Right atrium auricular region (tissue), 2 donors: ENCODE measurements at places on chromosomes 4 and X. TPM values are rescaled to one million over a fixed set of nuclear protein-coding genes. Genes with fewer than 3 reads are reported as not detected.
A peak's percentile ranks its signal among the peaks of the same experiment; 100 is the strongest.

Gene QDPR
- total RNA-seq, result 14.8 TPM

Gene SMIM43
- not detected for total RNA-seq

Gene ZNF827
- total RNA-seq, result 16.9 TPM

Gene TNIP3
- not detected for total RNA-seq

Gene TENM3
- 10.7 TPM for total RNA-seq

Gene PGM2
- 11.7 TPM for total RNA-seq

Gene PAGE5
- total RNA-seq, result not detected

Gene DMD
- total RNA-seq, result 135 TPM

Gene ABLIM2
- total RNA-seq, result 5.7 TPM

Gene CENPVL1
- total RNA-seq, result not detected

- no peak for DNase-seq
Measured at GRCh38 chrX:65635378-65635777, 32.1 kb upstream of the MSN start.

- DNase-seq, result no peak
Measured at GRCh38 chr4:186687265-186687664, 36.4 kb downstream of the FAT1 start.

DNA sequence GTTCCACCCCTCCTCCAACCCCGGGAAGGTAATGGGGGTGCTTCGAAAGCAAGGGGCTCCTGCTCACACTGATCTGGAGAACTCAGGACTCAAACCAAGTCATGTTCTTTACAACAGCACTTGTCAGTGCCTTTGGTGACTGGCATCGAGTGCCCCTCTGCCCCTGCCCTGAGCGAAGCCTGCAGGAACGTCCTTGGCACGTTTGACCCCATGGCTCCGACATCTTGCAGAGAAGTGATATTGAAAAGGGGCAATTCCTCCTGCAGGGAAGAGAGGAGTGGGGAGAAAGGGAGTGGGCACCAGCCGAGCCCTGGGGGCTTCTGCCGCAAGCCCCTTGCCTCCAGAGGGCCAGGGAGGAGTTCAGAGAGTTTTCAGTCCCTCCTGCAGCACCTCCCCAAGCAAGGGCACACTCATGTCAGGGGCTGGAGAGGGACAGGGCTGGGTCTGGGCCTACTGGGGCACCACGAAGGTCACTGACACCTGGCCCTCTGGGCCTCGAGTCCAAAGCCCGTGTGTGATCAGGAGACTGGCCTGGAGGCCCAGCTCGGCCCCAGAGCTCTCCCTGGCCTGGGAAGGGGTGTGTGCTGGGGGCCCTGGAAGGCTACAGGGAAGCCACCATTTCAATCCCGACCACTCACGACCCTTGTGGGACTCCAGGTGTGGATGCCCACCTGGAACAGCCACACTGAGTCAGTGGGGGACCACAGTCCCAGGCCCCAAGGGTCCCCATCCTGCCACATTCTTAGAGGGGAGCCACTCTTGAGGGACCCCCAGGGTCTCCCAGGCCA lies 94.9 kb upstream of the NKX1-1 start:
- no peak for DNase-seq

DNA sequence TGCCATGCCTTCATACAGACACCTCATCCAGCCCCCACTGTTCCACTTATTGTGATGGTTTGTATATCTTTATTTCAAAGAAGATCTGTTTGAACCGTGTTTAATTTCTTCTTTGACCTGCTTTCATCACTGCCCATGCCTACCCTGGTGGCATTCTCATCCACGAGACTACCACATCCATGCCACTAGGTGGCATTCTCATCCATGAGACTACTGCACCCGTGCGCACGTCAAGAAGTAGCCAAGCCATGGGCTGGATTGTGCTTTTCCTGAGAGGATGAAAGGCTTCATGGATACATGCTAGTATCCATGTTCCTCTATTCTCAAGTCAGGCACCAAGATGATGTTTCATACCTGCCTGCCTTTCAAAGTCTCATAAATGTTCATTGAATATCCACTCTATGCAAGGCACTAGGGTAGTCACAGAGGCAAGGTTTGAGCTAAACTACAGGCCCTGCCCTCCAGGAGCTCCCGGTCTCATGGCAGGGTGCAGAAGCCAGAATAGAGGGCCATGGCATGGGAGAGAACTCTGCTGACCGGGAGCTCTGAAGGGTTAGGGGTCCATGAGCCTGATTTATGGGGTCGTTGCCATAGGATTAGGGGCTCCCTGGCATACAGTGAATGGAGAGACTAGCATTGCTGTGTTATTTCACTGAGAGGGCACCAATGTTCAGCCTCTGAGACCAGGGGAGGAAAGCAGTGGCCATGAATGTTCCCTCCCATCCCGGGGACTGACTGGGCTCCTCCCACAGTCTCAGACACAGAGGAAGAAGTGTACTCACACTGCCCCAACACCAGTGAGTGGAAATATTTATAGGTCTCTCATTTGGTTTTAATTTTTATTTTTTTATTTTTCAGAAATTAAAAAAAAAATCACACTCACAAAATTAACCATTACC lies 24.8 kb upstream of the EOLA2 start:
- DNase-seq, result no peak

GRCh38 chr4:79682161-79682560 lies 274.1 kb upstream of the GK2 start:
- DNase-seq, result no peak

- no peak for DNase-seq
Measured at GRCh38 chrX:38657562-38657961, 96.2 kb downstream of the TSPAN7 start.

DNA sequence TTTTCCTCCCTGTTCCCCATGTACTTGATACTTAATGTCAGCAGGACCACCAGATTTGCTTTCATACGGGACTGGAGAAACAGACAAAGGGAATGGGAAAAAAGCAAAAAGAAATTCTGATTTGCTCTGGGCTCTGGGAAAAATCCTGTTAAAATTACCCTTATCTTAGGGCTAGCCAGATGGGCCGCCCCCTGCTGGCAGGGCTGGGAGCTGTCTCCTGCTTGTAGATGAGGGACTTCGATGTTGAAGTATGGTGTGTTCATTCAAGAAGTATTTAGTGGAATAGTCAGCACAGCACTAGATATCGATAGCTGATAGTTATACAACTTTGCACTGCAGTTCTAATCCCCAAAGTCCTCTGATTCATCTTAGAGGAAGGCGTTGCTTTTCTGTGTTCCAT lies 45.8 kb downstream of the BCORL1 start:
- no peak for DNase-seq

GRCh38 chr4:108611365-108611764 lies 9.0 kb upstream of the RPL34 start:
- DNase-seq, result no peak

DNA sequence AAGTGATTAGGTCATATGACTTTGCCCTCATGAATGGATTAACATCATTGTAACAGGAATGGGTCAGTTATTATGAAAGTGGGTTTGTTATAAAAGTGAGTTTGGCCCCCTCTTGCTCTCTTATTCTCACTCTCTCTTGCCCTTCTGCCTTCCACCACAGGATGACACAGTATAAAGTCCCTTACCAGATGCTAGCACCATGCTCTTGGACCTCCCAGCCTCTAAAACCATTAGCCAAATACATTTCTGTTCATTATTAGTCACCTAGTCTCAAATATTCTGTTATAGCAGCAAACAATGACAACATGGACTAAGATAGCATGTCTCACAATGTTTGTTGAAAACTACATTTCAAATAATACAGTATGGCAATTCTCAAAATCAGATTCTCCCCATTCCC lies 59.7 kb downstream of the RWDD4 start:
- DNase-seq, result no peak

- DNase-seq, result no peak
Measured at GRCh38 chrX:12975991-12976558, 1.2 kb downstream of the TMSB4X start.

DNA sequence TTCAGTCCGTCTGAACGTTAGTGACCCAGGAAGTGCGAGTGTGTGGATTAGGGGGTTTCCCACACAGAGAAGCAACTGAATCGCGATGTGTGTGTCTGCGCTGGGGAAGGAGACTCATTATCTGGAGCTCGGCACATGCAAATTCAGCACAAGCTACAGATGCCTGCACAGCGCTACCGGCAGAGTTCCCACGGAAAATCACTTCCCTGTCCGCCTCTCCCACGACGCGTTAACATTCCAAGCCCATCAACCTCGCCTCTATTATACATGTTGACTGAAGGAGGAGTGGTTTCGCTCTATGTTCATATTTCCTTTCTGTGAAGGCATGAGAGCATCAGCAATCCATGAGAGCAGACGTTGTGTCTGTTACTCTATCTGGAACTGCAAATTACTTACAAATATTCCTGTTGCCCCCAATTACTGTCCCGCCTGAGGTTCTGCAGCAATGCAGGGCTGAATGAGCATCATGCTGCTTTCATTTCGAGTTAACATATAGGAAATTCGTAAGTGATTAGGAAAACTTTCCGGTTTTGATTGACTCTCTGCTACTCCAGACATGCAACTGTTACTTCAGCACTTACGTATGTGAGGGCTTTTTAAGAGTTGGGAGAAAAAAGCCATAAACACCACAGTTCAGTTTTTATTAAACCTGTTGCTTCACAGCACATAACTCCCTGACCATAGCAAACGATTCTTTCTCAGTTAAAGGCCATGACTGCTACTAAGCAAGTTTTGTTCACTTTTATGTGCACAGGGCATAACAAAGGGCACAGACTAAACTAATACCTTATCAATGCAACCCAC lies 15.0 kb upstream of the MTNR1A start:
- no peak for DNase-seq

DNA sequence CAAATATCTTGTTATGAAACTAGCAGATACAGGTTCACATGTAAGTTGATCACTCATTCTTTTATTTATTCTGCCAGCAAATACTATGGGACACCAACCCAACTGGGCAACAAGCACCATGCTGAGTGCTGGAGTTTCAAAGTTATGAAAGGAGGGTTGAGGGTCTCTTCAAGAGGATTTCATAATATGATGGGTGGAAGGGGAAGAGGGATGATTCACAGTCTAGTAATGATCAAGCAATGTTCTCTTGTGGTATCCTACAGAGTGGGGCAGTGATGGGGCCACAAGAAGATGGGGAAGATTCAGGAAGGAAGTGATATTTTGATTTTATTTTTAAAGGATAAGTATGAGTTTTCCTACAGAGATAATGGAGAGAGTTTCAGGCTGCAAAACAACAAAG lies 46.2 kb upstream of the TXK start:
- no peak for DNase-seq

DNA sequence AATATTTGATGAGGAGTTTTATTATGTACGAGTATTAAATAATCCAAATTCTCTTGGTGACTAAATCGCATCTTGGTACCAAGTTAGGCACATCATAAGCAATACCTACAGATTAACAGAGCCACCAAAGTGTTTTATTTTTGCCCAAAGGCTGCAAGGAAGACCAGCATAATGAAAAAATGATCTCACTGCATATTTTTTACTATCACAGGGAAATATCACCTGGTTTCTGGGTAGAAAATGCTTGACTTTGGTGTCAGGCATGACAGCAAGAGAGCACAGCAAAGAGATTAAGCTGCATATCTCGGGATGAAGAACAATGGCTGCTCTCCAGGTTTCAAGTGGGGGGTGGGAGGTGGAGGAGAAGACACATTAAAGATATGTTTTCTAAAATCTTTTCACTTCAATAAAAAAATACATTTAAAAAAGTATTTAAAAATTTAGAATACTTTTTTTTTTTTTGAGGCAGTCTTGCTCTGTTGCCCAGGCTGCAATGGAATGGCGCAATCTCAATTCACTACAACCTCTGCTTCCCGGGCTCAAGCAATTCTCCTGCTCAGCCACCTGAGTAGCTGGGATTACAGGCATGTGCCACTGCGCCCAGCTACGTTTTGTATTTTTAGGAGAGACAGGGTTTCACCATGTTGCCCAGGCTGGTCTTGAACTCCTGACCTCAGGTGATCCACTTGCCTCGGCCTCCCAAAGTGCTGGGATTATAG lies 86.1 kb downstream of the FRYL start:
- DNase-seq, result no peak

- no peak for DNase-seq
Measured at GRCh38 chr4:125750399-125750798, 435.6 kb downstream of the FAT4 start.

DNA sequence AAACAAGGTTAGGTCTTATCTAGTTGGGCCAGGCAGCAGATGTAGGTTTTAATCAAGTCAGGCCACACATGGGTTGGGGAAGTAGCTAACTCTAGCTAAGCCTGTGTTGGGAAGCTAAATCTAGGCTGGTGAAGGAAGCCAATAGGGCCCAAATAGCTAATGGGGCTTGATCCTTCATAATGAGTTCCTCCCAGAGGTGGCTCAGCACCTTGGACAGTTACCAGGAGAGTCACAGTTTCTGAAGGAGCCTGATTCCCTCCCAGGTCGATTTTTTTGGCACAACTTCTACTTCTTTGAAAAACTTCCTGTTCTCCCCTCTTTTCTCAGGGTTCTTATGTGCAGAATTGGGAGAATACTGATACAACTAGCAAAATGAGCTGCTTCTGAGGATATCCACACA lies 242.5 kb upstream of the PRPS2 start:
- DNase-seq, result no peak

DNA sequence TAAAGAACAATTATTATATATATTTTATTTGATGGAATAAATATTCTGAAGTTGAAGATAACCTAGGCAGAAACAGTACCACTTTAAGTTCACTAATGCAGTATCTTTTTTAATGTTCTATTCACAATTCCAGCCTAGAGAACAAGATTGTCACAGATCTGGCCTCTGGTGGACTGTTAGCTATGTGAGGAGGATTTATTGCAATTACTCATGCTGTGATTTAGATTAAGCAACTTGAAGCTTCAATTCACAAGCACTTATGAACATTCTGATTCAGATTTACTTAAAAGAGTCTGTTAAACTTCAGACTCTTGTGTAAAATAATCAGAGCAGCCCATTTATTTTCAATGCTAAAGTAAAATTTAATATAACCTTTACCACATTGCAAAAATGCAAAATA lies 1489.8 kb downstream of the STIM2 start:
- DNase-seq, result no peak

- no peak for DNase-seq
Measured at GRCh38 chr4:140637836-140638235, 69.1 kb upstream of the UCP1 start.

DNA sequence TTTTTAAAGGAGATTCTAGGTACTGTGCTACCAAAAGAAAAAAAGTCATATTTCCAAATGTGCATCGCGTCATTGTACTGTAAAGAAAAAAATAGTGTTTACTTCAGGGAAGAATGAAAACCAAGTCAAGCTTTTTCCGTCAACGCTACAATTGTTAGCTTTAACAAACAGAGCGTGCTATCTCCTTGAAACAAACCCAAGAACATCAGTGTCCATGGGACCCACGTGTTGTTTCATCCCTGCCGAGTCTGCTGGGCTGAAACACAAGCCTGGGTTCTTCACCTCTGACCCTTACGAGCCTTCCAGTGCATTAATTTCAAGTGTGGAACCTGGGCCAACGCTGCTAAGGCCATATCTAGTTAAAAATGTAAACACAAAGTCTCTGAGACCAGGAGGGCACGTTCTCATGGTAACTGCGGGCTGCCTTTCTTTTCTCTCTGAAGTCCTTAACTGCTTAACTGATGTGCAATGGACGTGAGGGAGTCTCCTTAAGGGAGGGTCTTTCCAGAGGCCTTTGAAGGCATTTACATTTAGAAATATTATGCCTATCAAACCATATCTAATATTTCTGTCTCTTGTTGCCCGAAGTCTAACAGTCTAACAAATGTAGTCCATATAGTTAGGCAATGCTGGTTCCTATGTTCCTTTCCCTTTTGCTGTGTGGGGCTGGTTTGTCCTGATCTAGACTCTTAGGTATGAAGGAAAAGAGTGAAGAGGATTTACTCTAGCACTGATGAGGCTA lies 36.3 kb downstream of the ING2 start:
- peak; percentile 55 for DNase-seq

- DNase-seq, result no peak
Measured at GRCh38 chr4:141417387-141417786, 196.7 kb downstream of the ZNF330 start.

GRCh38 chr4:54149323-54149722 lies 49.4 kb downstream of the GSX2 start:
- no peak for DNase-seq
